ENCODE measurements at places on chromosomes 5 and 9.

GRCh38 chr5:32342656-32343055, 29.9 kb upstream of the MTMR12 start:
- no peak for DNase-seq

GRCh38 chr9:108672475-108673190, 183.2 kb downstream of the ACTL7B start:
- no peak for DNase-seq

DNA sequence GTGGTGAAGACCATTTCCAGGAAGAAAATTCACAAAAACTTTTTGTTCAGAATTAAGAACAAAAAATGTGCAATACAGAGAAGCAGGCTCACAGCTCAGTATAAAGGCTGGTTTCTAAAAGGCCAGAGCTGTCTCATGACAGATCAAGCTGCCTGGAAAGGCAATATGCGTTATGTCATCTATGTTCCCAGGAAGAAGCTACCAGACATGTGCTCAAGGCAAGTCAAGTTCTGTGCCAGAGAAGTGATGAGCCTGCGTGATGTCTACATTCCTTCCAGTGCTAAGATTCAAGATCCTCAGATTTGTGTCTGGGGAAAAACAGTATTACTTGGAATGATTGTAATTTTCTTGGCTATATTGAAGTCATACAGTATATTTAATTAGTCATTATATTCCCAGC, 104.3 kb downstream of the PDE4D start:
- DNase-seq, result no peak

DNA sequence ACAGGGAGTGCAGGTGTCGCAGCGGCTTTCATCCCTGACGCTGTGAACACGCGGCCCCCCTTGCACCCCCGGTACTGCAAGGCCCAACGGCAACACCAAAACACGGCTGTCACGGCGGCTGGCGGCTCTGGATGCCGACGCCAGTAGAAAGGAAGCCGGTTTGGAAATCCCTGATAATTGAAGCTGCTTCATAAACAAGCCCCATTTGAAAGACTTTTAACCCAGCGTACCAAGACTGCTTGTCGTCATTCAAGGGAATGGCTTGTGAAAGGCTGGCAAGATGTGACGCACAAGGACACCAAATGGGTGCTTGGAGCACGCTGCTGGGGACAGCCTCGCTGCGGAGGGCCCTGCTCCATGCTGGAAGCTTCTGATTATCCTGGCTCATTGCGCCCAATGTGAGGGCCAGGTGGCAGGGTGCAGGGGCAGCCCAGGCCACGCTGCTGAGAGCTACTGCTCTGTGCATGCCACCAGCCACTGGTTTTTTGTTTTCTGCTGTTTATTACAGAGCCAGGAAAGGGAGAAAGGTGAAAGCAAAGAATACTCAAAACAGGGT, 63.1 kb downstream of the GTF3C4 start:
- DNase-seq, result no peak

DNA sequence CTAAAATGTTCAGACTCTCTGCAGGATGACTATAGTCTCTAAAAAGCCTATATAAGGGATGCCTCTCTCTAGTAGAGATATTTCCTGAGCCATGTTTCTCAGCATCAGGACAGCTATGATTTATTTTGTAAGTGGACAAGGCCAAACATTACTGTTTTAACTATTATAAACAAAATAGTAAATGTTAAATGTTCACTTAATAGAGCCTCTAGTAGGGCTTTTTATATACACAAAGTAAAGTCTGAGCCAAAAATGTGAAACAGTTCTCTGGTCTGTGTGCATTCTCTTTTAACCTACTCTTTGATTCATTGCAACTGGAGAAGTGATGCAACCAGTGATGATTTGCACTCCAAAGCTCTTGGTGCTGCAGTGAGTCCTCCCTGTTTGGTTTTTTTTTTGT, 220.5 kb downstream of the GDNF start:
- DNase-seq, result no peak

GRCh38 chr9:133050142-133050541, 11.6 kb upstream of the CEL start:
- DNase-seq, result no peak

GRCh38 chr9:90046317-90046861, 441.6 kb downstream of the GADD45G start:
- DNase-seq, result no peak

- DNase-seq, result no peak
These were observed 50.9 kb downstream of the PIK3R1 start for GRCh38 chr5:68266457-68266856.

DNA sequence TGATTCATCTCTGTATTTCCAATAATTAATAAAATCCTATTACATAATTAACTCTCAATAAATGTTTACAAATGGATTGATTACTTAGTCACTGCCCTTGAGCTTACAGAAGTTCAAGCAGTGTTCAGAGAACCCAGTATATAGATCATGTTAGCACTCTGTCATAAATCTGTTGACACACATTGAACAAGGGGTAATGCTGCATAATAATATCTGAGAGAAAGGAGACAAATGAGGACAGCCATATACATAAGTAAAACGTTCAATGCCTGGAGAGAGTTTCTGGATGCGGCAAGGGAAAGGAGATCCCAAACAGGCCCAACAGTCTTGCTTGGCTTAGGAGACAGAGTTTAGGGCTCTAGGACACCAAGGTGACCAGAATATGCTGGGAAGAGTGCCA, 270.2 kb downstream of the FBXL17 start:
- DNase-seq, result no peak

- no peak for DNase-seq
These were observed 1105.0 kb downstream of the MAT2B start for GRCh38 chr5:164610374-164610773.

GRCh38 chr5:68129364-68129763, 86.2 kb upstream of the PIK3R1 start:
- no peak for DNase-seq

- no peak for DNase-seq
These were observed 184.9 kb upstream of the TAS2R1 start for GRCh38 chr5:9815051-9815450.

DNA sequence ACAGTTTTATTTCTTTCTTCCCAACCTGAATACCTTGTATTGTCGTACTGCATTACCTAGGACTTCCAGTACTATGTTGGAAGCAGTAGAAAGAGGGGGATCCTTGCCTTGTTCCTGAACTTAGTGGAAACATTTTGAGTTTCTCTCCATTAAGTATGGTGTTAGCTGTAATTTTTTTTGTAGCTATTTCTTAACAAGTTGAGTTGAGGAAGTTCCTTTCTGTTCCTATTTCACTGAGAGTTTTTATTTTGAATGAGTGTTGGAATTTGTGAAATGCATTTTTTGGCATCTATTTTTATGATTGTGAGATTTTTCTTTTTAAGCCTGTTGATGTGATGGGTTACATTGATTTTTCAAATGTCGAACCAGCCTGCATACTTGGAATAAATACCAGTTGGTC, 49.0 kb downstream of the FSD1L start:
- DNase-seq, result no peak

DNA sequence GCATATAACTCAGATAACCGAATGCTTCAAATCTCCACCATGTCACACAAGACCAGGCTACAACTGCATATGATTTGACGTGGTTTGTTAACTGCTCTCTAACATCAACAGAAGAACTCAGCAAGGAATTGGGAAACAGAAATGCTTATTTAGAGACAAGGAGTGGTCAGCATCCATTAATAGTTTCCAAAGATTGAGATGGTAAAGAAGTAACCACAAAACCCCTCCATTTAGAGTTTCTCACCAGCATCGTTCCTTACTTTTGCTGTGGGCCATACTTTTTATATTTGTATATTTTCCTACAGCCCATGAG, 25.2 kb downstream of the DPYSL3 start:
- no peak for DNase-seq

DNA sequence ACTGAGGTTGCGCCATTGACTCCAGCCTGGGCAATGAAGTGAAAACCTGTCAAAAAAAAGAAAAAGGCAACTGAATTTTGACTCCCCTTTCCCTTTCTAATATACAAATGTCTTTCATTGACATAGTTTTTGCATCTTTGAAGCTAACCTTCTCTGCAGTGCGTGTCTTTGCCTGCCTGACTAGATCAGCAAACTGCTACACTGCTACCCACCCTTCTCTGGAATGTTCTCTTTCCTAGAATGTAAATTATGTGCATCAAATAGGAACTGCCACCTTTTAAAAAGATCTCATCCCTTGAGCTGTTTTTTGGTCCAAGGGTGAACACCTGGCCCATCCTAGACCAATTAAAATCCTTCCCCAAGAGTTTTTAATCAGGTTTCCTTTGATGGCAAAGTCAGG, 127.6 kb downstream of the SLC28A3 start:
- DNase-seq, result no peak

DNA sequence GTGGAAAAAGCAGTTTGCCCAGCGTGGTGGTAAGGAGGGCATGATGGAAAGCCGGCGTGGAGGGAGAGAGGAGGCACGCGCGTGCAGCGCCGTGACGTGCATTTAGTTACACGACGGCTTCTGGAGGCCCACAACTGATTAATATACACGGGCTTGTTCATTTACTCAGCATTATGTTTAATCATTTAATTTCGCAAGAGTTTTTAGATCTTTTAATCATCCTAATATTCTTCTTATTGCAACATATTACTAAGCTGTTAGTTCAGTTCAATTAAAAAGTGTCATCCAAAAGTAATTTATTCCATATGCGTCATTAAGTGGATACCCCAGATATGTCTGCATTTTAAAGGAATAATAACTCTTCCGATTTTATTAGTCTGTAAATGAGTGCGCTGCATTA, 220.5 kb downstream of the HSPA4 start:
- DNase-seq, result no peak

- DNase-seq, result no peak
These were observed 56.5 kb upstream of the TESK1 start for GRCh38 chr9:35548571-35548970.

DNA sequence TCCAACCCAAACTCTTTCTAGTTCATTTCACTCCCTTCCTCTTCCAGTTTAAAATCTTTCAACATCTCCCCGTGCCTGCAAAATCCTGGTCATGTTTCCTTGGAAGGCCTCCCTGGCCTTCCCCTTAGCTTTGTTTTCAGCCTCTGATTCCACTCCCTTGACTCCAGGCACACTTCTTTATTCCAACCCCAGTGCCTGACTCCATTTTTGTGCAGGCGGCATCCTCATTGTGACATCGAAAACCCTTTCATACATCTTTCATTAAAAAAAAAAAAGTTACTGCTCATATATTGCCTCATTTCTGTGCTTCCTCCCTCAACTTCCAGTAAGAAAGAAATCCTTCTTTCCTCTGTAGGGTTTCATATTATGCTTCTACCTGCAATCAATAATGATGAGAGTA, 7.1 kb upstream of the TNFSF8 start:
- no peak for DNase-seq

GRCh38 chr5:115246361-115246991, 16.2 kb downstream of the PGGT1B start:
- no peak for DNase-seq

- no peak for DNase-seq
These were observed 83.1 kb downstream of the FGF1 start for GRCh38 chr5:142602720-142603245.

DNA sequence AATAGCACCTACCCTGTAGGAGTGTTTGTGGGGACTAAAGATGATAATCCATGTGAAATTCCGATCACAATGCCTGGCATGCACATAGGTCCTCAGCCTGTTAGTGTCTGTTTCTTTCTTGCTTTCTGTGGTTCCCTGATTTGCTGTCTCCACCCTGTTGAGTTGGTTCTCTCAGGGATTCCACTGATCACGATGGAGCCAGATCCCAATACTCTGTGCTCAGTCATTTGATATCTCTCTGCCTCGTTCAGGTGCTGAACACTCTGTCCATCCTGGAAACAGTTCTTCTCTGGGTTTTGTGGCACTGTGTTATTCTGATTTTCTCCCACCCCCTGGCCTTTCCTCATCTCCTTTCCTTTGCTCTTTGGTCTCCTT, 60.8 kb downstream of the ARHGAP26 start:
- no peak for DNase-seq

- no peak for DNase-seq
These were observed 45.9 kb downstream of the SEMA6A start for GRCh38 chr5:116528519-116529234.

- DNase-seq, result no peak
These were observed 118.1 kb upstream of the SMIM23 start for GRCh38 chr5:171667341-171668096.

GRCh38 chr5:115433918-115434317, 110.7 kb downstream of the FEM1C start:
- no peak for DNase-seq

DNA sequence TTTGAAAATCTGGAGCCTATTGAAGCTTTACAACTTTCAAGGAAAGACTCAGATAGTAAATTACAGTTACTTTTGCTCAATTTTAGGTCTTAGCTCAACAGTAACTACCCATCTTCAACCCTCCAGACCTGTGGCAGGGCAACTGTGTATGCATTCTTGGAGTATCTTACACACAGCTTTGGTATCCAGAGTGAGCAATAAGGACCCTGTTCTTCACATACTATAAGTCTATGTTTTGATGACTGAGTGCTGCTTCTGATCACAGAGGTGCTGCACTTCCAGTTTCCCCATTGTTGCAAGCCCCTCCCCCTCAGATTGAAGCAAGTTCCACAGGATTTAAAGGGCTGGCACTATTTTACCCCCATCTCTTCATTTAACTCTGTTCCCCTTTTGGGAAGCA, 737.4 kb upstream of the GRAMD2B start:
- DNase-seq, result no peak

Data from stimulated activated CD4-positive, alpha-beta T cell treated with anti-CD3 and anti-CD28 coated beads, Interleukin-15, amount 100 ng/mL, for 1 hour (primary cell).